ENCODE measurements at places on chromosomes 16 and 17.

- no peak for DNase-seq
These were observed 18.4 kb downstream of the SMIM36 start for GRCh38 chr17:55492781-55493341.

DNA sequence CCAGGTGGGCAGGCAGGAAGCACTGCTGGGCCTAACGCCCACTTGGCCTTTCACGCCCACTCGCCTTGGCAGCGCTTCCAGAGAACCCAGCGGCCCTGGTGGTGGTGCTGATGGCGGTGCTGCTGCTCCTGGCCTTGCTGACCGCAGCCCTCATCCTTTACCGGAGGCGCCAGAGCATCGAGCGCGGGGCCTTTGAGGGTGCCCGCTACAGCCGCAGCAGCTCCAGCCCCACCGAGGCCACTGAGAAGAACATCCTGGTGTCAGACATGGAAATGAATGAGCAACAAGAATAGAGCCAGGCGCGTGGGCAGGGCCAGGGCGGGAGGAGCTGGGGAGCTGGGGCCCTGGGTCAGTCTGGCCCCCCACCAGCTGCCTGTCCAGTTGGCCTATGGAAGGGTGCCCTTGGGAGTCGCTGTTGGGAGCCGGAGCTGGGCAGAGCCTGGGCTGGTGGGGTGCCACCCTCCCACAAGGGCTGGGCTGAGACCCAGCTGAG lies 64.7 kb downstream of the MRC2 start:
- DNase-seq, result no peak

- peak; percentile 12 for DNase-seq
These were observed at the start of gene KLHL36 for GRCh38 chr16:84647828-84648594. Gene KLHL36 (plus strand): TSS chr16:84648511. CDS start chr16:84650868, 2,357 bp downstream.

GRCh38 chr16:73545755-73546154 lies 497.8 kb upstream of the ZFHX3 start:
- DNase-seq, result no peak

DNA sequence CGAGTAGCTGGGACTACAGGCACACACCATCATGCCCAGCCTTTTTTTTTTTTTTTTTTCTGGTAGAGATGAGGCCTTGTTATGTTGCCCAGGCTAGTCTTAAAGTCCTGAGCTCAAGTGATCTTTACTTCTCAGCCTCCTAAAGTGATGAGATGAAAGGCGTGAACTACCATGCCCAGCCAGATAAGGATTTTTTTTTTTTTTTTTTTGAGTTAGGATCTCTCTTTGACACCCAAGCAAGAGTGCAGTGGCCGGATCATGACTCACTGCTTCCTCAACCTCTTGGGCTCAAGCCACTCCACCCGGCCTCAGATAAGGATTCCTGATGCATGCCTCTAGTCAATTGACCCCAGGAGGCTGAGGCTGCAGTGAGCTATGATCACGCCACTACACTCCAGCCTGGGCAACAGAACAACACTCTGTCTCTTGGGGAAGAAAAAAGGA lies 11.2 kb upstream of the PLEKHG4 start:
- no peak for DNase-seq

DNA sequence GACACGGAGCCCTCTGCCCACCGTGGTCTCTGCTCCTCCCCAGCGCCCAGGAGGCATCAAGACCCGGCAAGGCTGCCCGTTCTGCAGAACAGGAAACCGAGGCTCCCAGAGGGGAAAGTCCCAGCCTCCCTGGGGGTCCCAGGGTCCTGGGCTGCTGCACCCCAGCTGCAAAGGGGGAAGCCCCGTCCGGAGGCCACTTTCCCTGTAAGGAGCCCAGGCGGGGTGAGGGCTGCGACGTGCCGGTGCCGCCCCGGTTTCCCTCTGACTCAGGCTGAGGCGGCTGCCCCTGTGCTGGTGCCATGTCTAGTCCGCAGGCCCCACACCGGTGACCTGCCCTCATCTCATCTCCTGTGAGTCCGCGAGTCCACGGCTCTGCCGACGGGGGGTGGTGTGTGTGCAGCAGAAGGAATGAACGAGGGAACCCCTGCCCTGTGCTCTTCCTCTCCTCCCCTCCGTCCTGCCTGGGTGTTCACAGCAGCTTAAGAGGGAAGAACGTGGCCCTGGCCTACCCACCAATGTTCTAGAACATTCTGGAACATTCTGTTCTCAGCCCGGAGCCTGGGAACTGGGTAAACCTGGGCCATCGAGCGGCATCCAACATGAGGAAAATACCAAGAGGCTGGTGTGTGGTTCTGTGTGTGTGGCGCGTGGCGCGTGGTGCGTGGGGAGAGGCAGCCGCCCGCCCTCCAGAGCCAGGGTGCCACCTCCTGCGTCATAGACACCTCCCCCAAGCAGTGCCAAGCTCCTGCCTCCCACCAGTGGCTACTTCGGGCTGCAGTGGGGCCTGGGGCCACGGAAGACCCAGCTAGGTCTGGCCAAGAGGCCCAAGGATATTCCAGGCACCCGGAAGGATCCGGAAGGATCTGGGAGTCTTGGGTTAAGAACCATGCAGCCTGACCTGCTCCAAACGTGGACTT lies 7.0 kb upstream of the CBFA2T3 start:
- no peak for DNase-seq

GRCh38 chr17:73278465-73279453 lies 17.1 kb upstream of the CPSF4L start:
- DNase-seq, result no peak

GRCh38 chr17:79125503-79125902 lies 50.9 kb downstream of the ENGASE start:
- no peak for DNase-seq

DNA sequence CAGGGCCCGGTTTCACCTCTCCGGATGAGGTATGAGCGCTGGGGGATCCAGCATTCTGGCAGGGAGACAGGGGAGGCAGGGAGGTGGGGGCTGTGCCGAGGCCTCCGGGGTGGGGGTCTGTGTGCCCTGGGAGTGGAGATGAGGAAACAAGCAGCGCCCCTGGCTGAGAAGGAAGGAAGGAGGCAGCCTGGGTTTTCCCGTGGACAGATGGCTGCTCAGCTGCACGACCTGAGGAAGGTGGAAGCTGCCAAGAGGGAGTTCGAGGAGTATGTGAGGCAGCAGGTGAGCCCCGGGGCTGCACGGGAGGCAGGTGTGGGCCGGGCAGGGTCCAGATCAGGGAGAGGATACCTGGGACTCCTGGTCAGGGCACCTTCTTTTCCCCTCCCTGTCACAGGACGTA lies 4.3 kb downstream of the RNF112 start:
- no peak for DNase-seq

DNA sequence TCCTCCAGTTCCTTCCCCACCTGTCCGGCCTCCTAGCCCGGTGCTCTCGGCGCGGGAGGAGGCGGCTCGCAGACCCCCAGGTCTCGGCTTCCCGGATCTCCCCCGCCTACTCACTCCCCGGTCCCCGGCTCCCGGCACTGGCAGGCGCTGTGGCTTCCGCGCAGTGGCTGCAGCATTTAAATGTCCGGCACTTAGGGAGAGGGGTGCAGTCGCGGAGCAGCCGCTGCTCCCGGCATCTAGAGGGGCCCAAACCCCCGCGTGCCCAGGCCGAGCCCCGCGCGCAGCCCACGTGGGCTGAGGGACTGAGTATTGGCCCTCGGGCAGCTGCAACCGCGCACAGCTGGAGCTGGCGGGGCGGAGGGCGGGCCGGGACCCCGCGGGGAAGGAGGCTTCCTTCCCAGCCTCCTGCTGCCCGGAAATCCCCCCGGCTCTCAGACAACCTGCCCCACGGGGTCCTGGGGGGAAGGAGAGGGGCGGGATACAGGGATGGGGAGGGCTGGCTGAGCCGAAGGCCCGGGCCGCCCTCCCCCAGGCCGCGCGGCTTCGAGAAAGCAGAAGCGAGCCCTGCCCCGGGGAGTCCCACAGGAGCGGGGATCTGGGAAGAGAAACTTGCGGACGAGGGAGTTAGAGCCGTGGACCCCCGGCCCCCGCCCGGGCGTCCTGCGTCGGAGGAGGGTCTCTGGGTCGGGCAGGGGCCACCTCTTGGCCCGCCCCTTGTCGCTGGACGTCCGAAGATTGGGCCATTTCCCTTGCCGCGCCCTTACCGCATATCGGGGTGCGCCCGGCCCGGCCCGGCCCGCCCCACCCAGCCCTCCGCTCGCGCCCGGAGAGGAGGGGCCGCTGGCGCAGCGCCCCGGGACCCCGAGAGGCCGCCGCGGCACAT lies at the start of gene MMP25:
MMP25 (plus strand) TSS at position 804 of the 883 bp plus-strand sequence. CDS start 357 bp downstream, outside the sequence.
- DNase-seq, result no peak

DNA sequence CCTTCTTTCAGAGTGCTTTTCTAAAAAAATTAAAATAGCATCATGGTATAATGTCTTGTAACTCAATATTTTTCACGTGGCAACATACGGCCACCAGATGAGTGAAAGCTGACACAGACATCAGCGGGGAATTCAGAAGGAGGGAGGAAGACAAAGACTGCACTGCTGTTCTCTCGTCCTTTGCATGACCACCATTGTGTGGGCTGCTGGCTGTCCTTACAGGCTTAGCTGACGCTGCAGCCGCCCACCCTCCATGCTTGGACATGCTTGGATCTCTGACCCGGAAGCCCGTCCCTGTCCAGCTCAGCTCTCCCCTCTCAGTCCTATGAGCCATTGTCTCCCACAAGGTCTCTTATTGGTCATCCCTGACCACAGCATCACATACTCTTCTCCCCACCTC lies 11.4 kb upstream of the MLYCD start:
- DNase-seq, result no peak

- peak; percentile 26 for DNase-seq
These were observed 397 bp downstream of the RIPOR1 start for GRCh38 chr16:67528870-67529581.

DNA sequence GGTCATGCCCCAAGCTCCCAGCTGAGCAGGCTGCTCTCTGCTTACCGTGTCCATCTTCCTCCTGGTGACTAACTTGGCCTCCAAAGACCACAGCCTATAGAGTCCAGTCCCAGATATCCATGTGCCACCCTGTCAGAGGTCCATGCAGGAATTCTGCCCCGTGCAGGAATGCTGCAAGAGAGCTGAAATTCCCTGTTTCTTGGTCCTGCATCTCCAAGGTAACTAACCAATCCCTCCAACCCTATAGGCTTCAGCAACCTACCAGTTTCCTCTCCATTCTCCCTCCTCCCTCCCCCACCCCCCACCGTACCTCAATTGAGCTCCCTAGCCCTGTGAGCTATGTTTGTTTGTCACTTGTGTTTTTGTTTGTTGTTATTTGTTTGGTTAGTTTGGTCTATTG lies 9.6 kb upstream of the MKS1 start:
- no peak for DNase-seq

- DNase-seq, result no peak
These were observed 86.2 kb downstream of the CDC27 start for GRCh38 chr17:47102914-47103313.

GRCh38 chr17:41535764-41536481 lies 7.8 kb upstream of the KRT19 start:
- no peak for DNase-seq

GRCh38 chr16:53054670-53055485 lies at the start of gene CHD9:
Gene CHD9 (plus strand): TSS chr16:53054991. CDS start chr16:53156090, 101,099 bp downstream.
- peak; percentile 75 for DNase-seq

GRCh38 chr16:35911899-35912298 lies 2452.5 kb downstream of the TP53TG3F start:
- DNase-seq, result no peak

DNA sequence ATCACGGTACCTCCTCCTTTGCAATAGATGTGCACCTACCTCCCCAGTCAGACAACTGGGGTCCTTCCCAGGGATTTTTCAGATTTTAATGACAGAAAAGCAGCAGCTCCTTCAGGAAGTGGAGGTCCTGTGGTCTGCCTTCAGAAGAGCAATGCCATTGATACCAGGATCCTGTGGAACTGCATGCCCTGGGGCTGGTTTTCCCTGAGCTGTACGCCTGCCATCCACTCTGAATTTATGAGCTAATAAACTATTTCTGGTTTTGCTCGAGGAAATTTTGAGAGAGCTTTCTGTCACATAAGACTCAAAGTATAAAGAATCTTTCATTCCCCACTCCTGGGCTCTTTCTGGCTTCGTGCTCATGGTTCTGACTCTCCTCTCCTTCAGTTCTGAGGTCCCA lies 10.0 kb upstream of the CCL23 start:
- no peak for DNase-seq

DNA sequence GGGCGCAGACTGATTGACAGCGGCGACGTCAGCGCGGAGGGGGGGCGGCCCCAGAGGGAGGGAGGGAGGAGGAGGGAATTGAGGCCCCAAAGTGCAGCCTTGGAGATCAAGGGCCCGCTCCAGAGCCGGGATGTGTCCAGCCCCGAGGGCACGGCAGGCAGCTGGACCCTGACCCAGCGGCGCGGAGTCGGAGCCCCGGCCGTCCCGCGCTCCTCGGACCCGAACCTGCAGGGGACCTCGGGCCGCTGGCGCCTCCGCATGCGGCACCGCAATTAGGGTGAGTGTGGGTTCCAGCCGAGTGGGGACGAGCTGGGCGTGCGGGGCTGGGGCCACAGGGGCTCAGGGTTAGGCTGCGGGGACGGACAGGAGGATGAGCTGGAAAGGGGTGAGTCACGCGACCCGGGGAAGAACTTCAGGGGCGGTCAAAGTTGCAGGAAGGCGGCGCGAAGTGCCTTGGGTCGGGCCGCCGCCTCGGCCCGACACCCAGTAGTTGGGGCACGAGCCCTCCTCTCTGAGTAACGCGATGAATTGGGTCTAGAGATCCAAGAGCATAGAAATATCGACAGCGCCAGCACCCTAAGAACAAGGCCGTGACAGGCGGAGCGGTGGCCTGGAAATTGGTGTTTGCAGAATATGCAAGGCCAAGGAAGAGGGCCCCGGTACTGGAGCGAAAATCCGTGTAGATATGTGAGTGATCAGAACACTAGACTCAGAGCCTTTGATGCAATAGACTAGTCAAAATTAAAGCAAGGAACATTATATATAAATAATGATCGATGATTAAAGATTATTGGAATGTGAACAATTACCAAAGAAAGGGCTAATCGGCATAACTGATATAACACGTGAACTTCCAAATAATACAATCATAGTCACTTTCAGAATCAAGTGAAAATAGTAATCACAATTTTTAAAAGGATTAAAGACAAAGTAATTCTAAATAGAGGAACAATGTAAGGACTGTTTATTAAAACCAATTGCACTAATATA lies at the start of gene TBX4:
TBX4 (plus strand) TSS at position 122 of the 990 bp plus-strand sequence. CDS start 4,069 bp downstream, outside the sequence.
- DNase-seq, result no peak

GRCh38 chr16:31402687-31403086 lies 9.6 kb downstream of the ITGAD start:
- DNase-seq, result no peak

GRCh38 chr16:57679016-57679415 lies 10.9 kb downstream of the ADGRG3 start:
- no peak for DNase-seq

GRCh38 chr17:20995873-20996723 lies 46.7 kb downstream of the USP22 start:
- no peak for DNase-seq
